ENCODE measurements at places on chromosomes 5 and 9. TPM values are rescaled to one million over a fixed set of nuclear protein-coding genes. Genes with fewer than 3 reads are reported as not detected.

Gene ST8SIA4
- total RNA-seq = 2.0 TPM

Gene EDIL3
- total RNA-seq = 17.1 TPM

Gene SH3RF2
- total RNA-seq = 172 TPM

Gene LRSAM1
- total RNA-seq = 16.2 TPM

Gene GPR150
- total RNA-seq = 0.60 TPM

Gene TGFBR1
- total RNA-seq = 17.6 TPM

Gene TAL2
- not detected for total RNA-seq

Gene DMRT2
- total RNA-seq = 3.8 TPM

Gene CENPH
- 1.2 TPM for total RNA-seq

Gene MYOT
- 7.1 TPM for total RNA-seq

Gene IL9
- total RNA-seq = not detected

Gene FOXD4L5
- total RNA-seq = not detected

Gene PAPPA
- total RNA-seq = 1.7 TPM

Gene C9
- not detected for total RNA-seq

Gene PSMB7
- 11.6 TPM for total RNA-seq

Data from transverse colon (tissue), 4 donors.